ENCODE measurements at places on chromosomes 6 and 20.

DNA sequence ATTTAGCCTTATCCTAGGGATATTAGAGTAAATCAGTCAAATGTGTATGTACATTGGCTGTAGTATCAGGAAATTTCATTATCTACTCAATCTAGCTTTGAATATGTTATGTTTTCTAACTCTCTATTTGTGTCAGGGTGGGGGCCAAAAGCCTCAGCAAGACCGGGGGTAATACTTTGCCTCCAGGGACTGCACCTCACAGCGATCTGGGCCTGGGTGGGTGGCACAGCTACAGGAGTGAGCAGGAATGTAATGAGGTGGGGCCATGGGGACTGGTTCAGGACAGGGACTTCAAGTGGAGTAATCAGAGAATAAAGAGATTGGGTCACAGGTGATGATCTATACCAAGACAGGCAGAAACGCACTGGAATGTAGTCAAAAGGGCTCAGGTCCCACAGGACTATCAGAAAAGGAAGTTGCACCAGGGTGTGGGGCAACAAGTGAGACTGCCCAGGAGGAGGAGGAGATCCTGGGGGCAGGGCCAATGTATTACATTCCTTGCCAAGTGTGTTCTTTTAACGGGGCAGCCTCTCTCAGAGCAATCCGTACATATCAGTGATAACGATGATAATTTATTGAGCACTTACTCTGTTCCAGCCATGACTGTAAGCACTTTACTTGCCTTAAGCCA lies 54.0 kb downstream of the PIGU start:
- DNase-seq, result no peak

DNA sequence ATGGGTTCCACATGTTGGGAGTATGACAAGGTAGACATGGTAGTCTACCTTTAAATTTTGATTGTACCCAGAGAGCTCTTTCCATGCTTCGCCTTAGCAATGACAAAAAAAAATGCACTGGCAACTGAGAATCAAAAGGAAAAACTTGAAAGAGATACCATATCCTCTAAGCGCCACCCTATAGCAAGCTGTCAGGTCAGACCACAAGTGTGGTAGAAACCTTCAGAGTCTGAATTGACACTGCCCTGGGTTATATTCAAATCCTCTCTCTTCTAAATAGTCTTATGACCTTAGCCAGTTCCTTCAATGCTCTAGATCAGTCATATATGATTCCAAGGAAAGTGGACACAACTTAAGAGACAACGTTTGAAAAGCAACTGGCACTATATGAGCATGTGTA lies 45.6 kb upstream of the SMLR1 start:
- DNase-seq, result no peak

GRCh38 chr20:51495921-51496545 lies 46.5 kb downstream of the NFATC2 start:
- no peak for DNase-seq

DNA sequence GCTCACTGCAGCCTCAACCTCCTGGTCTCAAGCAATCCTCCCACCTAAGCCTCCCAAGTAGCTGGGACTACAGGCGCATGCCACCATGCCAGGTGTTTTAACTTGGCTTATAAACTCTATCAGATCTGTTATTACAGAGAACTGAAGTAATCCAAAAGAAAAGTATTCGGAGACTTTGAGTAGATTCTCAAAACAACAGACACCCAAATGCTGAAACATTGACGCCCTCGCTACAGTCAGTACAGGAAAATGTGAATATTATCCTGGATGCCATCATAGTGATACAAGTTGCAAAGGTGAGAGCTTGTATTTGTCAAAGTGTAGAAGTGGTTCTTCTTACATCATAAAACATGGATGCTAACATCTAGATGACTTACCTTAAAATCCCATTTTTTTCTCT lies 108.7 kb upstream of the EDN1 start:
- DNase-seq, result no peak

DNA sequence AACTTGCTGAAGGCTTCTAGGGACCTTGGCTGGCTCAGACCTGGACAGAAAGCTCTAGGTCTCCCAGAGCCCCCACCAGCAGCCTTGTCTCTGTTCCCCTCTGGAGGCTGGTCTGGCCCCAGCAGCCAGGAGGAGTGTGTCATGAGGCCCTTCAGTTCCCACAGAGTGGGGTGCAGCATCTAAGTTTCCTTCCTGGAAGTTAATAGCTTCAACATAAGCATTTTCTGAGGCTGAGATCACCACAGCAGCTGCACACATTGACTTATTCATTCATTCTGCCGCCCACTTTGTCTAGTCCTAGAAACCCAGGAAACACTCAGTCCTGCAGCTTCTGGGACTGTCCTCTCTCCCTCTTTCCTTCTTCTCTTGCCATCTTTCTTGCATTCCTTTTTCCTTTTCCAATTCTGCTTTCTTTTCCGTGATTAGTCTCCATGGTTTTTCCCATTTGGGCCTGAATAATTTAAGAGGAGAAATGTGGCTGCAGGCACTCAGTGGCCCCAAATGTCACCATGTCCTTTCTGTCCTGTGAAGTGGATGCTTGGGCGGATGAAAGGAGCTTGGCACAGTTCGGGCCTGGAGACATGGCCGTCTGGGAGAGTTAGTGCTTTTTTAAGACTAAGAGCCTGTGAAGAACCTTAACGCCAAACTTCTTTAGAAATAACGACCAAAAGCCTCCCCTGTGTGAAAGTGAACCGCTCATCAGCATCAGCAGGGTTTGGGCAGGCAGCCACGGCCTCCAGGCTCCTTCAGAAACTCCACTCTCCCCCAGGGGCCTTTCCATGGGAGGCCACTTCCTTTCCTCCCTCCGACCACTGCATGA lies 31.0 kb upstream of the PCMTD2 start:
- DNase-seq, result no peak

DNA sequence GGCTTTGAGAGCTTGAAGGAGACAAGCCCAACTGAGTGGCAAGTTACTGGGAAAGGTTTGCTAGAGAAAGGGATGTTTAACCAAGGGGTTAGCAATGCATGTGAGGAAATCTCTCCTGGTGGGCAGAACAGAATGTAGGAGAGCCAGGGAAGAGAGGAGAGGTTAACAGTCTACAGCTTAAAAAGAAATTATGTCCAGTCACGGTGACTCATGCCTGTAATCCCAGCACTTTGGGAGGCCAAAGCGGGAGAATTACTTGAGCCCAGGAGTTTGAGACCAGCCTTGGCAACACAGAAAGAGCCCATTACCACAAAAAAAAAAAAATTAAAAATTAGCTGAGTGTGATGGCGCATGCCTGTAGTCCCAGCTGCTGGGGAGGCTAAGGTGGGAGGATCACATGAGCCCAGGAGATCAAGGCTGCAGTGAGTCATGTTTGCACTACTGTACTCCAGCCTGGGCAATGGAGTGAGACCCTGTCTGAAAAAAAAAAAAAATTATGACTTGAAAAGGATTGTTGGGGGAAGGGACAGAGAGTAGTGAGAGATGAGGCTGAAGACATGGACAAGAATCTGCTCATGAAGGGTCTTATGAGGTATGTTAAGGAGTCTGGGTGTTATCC lies 264.9 kb downstream of the TBC1D7 start:
- DNase-seq, result no peak

DNA sequence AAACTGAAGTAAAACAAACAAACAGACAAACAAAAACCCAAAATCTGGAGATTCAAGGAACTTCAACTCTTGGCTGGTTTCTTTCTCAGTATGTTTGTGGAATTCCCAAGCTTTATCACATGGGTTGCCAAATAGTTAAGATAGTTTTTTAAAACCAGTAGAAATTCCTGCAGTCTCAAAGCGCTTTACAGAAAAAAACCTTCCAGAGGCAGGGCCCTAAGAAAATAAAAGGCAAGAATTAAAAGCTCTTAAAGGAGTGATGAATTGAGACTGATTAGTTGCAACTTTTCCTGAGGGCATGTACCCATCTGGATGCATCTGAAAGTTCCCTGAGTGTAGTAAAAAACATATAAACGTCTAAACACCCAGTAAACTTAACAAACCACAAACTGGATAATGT lies 25.9 kb upstream of the PTCHD4 start:
- DNase-seq, result no peak

DNA sequence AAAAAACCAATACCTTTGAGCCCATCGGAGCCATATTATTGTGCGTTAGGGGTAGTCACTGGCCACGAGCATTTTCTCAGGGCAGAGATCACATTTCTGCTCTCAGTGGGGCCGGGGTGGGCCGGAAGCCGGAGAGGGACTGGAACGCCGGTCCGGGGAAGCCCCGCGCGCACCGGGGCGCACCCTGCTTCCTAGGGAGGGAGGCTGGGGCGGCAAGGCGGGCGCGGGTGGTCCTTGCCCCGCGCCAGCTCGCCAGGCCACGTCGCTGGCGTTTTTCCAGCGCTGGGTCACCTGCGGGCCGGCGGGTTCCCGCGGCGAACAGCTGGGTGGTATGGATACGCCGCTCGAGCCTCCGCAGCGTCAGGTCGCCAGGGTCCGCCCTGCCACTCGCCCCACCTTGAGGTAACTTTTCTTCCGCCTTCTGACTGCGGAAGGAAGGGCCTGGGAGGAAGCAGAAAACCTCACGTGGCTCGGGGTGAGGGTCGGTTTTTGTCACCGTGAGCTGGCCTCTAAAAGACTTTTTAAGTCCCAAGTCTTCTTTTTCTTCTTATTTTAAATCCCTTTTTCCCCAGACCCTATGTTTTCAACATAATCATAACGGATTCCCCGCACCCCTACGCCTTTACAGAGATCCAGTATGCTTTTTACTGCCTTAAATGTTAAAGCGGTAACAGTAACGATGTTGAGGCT lies 2.7 kb upstream of the EEF1A1 start:
- no peak for DNase-seq

DNA sequence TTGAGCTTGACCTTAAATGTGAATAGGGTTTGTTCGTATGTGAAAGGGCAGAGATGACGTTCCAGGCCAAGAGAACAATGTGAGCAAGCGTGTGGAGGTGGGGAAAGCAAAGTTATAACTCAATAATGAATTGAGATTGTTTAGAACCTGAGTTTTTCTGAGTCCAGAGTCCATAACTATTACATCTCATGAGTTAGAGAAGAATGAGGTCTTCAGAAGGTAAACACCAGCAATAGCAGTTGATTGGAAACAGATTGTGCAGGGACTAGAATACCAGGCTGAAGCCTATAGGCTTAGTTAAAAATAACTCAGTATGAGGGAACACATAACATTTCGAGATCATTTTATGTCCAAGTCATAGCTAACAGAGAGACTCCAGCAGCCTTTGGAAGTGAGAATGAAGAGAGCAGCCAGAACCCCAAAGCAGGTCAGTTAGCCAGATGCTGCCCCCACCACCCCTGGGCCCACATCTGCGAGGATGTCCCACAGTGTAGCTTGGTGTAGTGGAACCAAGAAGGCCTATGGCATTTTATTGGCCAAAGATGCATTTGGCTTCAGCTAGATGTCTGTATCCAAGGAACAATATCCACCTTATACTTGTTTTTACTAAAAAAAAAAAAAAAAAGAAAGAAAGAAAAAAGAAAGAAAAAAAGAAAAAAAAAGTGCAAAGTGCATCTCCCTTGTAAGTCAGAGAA lies 121.7 kb downstream of the TNFRSF21 start:
- no peak for DNase-seq

DNA sequence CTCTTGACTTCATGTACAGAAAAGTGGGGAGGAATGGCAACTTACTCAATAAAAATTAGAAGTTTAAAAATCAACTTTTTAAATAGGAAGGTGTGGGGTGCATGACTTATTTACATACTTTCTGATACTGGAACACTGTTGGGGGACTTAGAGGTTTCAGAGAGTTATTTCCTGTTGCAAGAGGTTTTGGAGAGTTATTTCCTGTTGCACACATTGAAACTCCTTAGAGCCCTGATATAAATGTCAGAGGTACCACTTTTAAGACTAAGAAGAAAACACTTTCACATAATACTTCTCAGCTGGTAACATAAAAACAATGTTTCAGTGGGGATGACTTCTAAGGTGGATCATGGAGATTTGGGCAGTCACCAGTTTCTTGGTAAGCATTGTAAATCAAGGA lies 579.9 kb downstream of the MMUT start:
- DNase-seq, result no peak

DNA sequence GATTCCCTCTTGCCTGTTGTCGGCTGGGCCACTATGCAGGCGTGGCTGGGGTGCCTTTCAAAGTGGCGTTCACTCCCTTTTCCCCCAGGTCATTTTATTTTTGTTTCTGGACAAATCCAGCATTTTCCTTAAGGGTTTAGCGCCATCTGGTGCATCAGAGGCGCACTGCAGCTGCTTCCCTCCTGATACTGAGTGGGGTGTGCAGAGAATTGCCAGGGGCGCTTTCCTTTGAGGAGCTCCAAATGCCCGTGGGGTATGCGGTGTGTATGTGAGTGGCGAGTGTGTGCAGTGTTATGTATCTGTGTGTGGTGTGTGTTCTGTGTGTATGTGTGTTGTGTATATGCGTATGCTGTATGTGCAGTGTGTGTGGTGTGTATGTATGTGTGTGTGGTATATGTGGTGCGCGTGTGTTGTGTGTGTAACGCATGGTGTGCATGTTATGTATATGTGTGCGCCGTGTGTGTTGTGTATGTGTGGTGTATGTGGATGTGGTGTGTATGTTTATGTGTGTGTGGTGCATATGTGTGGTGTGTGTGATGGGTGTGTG lies 100.1 kb upstream of the AGPAT4 start:
- peak; percentile 62 for DNase-seq

- DNase-seq, result no peak
Observed at GRCh38 chr6:28522594-28523240, 3.0 kb upstream of the GPX5 start.

DNA sequence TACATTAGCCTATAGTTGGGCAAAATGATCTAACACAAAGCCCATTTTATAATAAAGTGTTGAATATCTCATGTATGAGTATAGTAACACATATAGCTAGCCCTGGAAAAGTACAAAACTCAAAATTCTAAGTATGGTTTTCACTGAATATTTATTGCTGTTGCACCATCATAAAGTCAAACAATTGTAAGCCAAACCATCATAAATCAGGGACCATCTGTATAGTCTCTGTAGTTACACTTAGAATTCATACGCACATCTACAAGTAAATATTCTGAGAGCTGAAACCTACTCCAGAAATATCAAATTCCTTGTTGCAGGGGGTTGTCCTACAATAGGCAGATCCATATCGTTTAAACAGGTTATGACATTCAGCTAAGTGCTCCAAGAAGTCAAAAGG lies 817.3 kb downstream of the BCKDHB start:
- no peak for DNase-seq

DNA sequence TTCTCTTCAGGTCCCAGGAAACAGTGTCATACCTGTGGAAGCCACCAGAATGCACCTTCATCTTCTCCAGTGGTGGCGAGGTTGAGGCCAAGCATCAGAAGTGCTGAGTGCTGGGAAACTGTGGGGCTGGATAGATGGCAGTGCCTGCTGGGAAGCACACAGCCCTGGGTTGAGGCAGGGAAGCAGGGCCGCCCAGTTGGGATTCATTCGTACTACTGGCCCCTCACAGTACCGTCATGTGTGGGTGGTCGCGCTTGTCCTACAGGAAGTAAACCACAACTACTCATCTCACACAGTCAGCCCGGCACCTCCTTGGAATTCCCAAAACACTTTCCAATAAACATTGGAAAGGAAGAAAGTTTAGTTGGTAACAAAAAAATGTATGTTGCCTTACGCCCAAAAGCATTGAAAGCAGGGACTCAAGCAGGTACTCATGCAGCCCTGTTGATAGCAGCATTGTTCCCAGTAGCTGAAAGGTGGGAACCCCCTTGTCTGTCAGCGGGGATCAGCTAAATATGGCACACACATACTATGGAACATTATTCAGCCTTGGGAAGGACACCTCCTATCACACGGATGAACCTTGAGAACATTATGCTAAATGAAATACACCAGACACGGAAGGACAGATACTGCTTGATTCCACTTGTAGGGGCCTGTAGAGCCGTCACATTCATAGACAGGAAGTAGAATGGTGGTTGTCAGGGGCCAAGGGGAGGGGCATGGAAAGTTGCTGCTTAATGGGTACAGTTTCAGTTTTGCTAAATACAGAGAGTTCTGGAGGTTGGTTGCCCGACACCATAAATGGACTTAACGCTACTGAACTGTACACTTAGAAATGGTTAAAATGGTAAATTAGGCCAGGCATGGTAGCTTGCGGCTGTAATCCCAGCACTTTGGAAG lies 162.7 kb downstream of the MTHFD1L start:
- DNase-seq, result no peak
